ENCODE measurements at places on chromosomes 4 and X.

DNA sequence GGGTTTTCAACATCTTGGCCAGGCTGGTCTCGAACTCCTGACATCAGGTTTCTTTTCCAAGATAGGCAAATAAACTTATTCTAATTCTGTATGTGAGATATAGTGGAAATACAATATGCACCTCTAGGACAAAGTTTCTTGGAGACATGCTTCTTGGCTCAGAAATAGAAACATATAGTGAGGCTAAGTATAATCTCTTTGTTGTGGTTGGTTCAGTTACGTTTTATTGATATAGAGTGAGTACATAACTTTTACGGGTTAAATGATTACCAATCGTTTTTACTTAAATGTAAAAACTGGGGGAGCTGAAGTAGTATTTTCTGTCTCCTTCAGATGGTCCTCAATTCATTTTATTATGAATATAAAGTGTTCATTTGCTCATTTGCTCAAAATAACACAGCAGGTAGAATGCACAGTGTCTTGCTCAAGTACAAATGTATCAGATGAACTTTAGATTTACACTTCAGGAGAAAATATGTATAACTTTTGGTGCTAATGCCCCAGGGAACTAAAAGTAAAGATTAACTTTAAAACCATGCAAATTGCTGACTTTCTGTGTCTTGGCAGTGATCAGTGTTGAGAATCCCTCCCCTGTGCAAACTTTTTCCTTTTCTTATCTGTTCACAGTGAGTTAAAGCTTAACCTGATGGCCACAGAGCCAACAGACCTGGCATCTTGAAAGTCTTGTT, 77.6 kb downstream of the AFF1 start:
- DNase-seq: no peak

- DNase-seq: no peak
Measured at GRCh38 chrX:33987458-33987857, 144.7 kb downstream of the FAM47A start.

DNA sequence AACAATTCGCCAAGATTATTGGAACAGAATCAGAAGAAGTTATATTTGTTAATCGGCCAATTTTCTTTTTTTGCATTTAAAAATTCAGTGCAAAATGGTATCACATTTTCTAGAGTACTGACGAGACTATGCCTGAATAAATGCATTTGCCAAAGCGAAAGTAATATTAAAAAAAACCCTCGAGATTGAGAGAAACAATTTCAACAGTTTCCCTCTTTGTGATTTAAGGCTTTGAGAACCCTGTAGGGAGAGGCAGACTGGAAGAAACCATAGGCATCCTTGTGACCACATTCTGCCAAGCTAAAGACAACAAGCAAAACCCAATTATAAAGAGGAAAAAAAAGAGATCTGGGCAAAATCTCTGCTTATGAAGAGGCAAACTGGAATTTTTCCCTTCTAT, 218.1 kb upstream of the GK2 start:
- no peak for DNase-seq

DNA sequence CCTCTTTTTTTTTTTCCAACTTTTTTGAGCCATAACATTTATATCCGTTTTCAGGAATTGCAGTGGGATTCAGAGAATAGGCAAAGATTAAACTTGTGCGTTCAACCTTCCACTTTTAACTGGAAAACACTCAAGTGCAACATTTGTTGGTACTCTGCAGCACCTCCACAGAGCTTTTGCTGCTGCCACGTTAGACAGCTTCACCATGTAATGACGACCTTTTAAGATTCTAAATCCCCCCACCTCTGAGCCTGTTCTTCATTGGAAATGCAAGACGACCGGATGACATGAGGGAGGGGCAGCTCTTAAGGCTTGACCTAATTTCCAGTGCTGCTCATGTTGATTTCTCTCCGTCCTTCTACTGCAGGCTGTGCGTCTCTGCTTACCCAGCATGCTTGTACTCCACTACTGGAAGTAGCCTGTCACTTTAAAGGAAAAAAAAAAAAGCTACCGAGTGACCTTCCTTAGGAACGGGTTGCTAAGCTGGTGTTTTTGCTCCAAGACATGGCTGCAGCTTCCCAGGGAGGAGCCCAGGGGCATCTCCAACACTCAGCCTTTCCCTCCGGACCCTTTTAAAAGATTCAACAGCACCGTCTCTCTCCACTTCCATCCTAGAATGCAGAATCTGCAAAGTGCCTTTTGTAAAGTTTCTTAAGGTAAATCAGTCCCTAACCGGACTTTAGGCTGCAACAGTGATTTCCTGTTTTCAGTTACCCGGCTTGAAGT, at the start of gene CC2D2A:
CC2D2A (plus strand) TSS at position 481 of the 726 bp plus-strand sequence. CDS start 6,051 bp downstream, outside the sequence.
- no peak for DNase-seq

DNA sequence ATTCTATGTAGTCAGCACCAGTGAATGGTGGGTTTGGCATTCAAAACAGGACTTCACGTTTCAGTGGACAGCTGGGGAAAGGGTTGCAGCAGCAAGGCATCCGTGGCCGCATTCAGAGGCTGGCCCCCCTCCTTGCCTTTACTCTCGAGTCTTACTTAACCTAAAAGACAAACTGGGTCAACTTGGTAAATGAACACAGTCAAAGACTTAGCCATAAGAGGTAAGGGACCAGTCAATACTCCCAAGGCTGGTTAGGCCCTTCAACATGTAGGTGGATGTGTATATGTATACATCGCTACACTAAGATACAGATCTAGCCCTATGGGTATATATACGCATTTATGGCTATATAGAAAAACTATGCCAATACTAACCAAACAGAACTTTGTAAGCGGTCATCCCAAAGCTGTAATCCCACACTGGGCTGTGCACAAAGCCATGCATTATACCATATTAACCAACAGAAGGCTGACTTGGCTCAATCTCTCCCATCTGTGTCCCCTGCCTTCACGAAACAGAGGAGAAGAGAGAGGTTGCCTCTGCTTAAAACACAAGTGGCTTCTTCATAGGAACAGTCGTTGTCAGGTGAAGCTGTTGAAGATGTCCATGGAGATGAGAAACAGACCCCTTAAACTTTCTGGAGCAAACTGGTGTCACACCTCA, 61.9 kb downstream of the TSC22D3 start:
- peak; percentile 65 for DNase-seq

GRCh38 chr4:15550491-15550890, 80.8 kb downstream of the CC2D2A start:
- DNase-seq: no peak

GRCh38 chrX:139826065-139827044, 106.5 kb downstream of the ATP11C start:
- DNase-seq: no peak

DNA sequence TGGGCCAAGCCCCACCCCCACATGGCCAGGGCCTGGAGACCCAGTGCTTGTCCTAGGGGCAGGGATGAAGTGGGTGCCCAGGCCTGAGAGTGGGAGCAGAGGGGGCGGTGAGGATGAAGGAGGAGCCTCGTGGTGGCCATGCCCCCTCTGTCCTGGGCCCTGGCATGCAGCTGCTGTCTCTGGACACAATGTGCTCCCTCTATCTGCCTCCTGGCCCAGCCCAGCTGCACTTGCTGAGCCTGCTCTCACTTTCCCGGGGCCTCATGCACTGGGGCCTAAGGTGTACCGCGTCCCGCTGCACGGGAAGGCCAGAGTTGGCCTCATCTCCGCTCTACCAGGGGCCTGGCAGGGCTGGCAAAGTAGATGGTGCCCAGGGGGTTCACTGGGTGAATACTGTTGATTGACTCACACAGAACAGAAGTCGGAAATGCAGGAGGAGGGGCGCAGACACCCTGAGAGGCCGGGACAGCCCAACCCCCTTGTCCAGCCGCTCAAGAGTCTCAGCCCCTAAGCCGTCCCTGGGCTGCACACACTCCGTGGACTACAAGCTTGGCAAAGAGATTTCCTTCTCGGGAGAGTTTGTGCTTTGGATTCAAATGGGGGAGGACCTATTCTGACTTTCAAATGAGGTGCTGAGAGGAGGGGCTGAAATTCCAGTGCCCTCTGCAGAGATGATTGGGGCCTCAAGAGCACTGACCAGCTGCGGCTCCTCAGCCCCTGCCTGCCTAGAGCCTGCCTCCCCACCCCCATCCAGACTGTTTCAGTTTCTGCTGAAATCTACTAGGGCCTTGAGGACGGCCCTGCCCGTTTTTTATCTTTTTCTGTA, 112.4 kb downstream of the PSAPL1 start:
- no peak for DNase-seq

DNA sequence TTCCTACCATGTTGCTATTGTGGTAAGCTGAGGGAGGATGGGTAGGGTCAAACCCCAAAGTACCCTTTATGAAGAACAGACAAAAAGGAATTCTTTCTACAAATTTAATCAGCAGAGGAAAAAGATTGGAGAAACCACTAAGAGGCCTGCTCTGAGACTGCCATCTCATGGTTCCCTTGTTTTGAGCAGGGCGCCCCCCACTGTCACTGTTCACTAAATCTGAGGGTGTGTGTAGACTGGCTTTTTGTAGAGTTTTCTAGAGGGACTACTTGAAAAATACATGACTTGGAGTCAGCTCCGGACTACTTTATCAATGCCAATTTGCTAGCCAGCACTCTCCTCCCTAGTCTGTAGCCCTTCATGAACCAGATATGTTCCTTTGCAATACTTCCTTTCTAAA, 324.8 kb downstream of the FRMPD4 start:
- DNase-seq: no peak

DNA sequence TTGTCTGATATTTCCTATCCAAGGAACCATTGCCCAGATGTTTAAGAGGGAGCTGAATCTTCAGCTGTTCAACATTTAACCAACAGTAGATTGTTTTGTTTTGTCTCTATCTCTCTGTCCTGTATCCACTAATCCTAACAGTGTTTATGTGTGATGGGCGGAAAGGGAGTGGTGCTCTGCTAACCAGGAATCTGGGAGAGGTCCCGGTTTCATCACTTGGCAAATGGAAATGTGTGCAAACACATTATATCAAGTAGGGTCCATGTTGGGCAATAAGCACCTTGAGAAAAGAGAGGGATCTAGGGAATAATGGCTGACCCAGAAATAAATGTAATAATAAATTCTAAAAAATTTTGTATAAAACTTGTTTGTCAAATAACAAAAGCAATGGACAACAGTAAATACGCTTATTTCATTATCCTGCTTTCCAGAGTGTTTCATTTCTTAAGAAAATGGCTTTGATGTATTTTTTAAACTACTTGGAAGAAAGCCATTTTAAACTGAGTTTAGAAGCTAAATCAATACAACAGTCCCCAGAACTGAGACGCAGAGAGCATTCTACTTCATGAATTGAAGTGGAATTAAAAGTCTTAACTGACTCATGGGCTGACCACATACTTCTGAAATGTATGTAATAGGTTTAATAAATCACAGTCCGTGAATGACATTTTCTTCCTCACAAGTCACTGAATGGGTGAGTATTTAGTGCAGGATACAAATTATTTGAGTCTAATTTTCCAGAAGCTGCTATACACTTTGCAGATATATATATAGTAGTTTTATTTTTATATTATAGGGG, 55.8 kb downstream of the EMCN start:
- DNase-seq: no peak

- no peak for DNase-seq
Measured at GRCh38 chrX:23815376-23815775, 32.4 kb downstream of the SAT1 start.

DNA sequence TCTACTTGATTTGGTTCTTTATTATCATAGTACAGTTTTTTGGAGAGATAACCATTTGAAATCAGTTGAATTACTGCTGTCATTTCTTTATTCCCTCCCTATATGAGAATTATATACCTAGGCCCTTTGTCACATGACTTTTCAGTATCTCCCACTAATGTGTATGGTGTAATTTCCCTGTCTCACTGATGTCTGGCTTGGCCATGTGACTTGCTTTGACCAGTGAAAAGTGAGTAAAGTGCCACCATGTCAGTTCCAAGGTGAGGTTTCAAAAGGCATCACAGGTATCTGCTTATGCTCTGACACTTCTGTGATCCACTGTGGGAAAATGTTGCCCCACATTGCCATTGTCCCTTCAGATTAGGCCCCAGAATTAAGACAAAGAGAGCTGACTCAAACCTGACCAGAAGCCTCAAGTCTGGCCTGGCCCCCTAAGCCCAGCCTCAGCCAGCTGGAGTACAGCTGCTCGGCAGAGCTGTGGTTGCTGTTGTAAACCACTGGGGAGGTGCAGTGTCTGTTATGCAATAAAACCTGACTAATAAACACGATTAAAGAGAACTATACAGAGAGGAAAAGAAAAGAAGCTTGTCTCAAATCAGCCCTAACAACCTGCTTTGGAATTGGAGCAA, 27.5 kb downstream of the SETD7 start:
- peak; percentile 26 for DNase-seq

DNA sequence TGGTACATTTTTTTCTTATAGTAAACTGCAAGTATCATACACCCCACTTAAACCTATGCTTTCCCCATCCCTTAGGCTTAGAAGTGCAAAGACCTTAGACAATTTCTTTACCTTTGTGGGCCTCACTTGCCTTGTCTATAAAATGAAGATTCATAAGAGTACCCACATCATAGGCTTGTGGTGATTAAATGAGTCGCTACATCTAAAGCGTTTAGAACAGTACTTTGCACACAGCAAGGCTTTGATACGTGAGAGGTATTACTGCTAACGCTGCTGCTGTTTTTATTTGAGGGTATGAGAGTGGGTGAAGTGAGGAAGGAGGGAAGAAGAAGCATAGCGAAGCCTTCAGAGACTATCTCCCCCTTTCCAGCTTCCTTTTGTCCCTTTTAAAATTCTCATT, 87.8 kb upstream of the RPS6KA3 start:
- DNase-seq: peak; percentile 12

GRCh38 chr4:84407554-84408407, 91.3 kb downstream of the NKX6-1 start:
- DNase-seq: no peak

GRCh38 chrX:53440621-53441517, 6.7 kb upstream of the HSD17B10 start:
- no peak for DNase-seq

DNA sequence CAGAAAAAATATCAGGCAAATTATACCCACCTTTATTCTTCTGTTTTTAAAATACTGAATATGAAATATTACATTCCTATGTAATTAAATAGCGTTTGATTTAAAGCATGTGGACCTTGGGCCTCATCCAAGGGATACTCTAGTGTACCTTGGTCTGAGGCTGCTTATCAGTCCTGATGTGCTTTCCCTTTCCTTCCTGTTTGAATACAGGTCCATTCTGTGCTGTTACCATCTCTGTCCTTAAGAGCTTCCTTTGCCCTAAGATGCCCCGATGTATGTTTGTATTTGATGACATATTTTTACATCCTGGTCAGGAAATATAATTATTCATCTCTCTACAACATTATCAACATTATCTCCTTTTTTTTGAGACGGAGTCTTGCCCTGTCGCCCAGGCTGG, 24.1 kb downstream of the FAT4 start:
- DNase-seq: no peak

Data from CD4-positive, alpha-beta T cell treated with Interleukin-10 for 1 hour (primary cell).